ELR (cell line): ENCODE measurements at places on chromosomes 16 and 17.

DNA sequence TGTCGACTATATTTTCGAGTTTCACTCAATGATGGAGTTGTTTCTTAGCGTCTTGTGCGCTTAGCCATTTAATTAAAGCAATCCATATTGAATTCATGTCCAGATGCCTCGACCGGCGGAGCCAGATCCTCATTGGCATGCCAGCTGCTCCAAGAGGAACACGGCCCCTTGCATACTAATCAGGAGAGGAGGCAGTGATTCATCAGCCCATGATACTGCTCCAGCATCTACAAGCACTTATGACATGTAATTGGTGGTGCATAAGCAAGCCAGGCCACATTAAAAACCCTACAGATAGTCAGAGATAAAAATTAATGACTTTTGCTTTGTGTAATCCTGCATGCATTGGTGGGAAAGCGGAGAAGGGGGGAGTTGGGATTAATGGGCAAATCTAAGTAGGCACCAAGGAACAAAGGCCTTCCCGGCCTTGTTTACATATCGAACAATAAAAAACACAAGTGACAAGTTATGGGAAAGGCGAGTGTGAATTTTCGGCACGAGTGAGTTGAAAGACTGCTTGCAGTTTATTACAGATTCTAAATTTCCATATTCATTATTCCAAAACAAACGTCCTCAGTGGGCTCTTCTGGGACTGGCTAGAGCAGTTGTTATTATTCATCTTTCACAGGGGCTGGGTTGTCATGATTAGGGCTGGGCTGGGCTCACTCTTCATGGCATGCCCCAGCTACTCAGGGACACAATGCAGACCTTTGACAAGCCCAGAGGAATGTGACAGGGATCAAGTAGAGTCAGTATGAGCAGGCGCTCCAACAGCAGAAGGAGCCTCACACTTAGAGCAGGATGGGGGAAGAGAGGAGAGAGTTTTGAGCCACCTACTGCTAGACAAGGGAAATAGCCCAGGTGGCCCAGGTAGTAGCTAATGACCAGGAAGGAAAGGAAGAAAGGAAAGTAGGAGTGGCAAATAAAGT lies 281.7 kb upstream of the ZFHX3 start:
- DNase-seq: no peak

- DNase-seq: no peak
Observed at GRCh38 chr17:2106308-2106955, 51.5 kb downstream of the HIC1 start.

- no peak for DNase-seq
Observed at GRCh38 chr17:78344666-78345065, 15.2 kb downstream of the SOCS3 start.

DNA sequence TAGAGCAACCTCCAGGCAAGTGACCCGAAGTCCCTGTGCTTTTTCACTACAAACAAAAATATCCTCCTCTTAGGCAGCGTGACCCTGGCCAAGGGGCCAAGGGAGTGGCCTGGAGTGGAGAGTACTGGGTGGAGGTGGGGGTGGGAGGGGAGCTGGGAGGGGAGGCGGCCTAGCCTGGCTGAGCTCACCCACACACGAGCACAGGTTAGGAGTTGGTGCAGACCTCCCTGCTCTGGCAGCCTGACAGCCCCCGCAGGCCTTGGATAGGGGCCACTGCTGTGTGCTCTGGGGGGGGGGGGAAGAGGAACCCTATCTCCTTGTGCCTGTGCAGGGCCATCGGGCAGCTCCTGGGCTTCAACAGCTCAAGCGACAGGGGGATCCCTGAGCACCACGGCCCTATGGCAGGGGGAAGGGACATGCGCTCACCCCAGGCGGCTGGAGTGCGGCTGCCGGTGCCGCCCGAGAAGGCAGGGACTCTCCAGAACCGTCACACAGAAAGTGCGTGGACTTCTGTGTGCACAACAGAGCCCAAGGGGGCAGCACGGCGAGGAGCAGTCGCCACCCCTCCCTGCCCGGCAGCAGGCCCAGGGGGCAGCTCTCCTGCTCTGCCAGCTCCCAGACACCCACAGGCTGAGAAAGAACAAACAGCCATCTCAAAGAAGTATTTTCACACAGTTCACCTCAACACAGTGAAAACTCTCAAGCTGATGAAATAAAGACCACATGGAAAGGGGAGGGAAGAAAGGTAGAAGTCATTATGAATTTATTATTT lies 13.3 kb downstream of the SLC16A3 start:
- DNase-seq: peak; percentile 50

- no peak for DNase-seq
Observed at GRCh38 chr16:68973611-68974120, 130.3 kb downstream of the TANGO6 start.

DNA sequence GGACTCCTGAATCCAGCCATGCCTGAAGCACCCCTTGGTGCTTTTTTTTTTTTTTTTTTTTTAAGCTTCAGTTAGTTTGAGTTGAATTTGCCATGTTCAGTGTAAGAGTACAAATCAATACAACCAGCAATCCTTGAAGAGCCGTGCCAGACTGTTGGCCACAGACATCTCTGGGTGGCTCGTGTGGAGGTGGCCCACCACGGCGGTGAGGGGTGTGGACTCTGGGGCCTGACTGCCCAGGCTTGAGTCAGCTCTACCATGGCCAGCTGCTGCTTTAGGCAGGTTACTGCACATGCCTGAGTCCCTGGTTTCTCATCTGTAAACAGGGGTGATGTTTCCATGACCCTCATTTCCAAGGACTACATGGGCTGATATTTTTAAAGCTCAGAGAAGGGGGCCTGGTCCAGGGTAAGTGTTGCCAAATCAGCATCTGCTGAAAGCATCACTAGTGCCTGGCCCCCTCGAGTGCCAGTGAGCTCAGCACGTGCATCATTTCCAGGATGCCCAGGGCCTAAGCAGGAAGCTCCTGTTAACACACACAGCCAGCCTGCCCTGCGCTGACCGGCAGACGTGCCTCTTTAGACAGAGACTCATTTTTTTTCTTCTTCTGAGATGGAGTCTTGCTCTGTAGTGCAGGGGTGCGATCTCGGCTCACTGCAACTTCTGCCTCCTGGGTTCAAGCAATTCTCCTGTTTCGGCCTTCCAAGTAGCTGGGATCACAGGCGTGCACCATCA lies 90.1 kb downstream of the DNAH17 start:
- no peak for DNase-seq

GRCh38 chr16:88922114-88922825 lies 54.7 kb downstream of the CBFA2T3 start:
- peak; percentile 42 for DNase-seq

- no peak for DNase-seq
Observed at GRCh38 chr16:84032458-84033178, 10.0 kb downstream of the SLC38A8 start.

DNA sequence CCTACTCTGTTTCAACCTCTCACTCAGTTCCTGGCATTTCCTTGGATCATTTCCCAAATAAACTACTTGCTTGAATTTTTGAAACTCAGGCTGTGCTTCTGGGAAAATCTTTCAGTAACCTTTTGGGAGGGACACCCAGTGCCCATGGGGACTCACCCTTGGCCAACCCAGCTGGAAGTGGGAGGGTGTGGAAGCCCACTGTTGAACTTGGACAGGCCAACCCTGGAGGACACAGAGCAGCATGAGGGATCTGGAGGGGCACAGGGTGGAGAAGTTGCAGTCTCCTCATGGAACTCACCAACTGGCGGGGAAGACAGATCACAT lies 11.2 kb downstream of the RTN4RL1 start:
- no peak for DNase-seq

- no peak for DNase-seq
Observed at GRCh38 chr17:38961413-38961812, 5.8 kb downstream of the FBXO47 start.

GRCh38 chr16:85615852-85616606 lies 2.9 kb downstream of the GSE1 start:
- peak; percentile 81 for DNase-seq

GRCh38 chr16:31071861-31072260 lies 2.2 kb downstream of the ZNF668 start:
- DNase-seq: peak; percentile 60

GRCh38 chr17:41537614-41537954 lies 9.5 kb upstream of the KRT19 start:
- no peak for DNase-seq

DNA sequence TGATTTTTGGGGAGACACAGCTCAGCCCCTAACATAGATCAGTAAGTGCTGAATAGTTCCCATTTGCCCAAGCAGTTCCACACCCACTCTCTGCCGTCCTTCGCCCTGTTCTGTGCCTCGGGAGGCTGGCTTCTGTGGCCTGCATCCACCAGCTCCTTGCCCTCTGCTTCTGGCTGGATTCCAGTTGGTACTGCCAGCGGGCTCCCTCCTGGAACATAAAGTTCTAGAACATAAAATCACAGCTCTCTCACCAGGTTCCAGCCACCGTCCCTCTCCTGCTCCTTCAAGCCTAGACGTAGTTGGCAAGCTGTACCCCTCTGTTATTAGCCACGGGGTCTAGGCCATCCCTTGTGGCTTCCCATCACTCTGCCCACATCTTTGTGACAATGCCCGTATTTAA lies 3.9 kb upstream of the MRPS23 start:
- DNase-seq: no peak

DNA sequence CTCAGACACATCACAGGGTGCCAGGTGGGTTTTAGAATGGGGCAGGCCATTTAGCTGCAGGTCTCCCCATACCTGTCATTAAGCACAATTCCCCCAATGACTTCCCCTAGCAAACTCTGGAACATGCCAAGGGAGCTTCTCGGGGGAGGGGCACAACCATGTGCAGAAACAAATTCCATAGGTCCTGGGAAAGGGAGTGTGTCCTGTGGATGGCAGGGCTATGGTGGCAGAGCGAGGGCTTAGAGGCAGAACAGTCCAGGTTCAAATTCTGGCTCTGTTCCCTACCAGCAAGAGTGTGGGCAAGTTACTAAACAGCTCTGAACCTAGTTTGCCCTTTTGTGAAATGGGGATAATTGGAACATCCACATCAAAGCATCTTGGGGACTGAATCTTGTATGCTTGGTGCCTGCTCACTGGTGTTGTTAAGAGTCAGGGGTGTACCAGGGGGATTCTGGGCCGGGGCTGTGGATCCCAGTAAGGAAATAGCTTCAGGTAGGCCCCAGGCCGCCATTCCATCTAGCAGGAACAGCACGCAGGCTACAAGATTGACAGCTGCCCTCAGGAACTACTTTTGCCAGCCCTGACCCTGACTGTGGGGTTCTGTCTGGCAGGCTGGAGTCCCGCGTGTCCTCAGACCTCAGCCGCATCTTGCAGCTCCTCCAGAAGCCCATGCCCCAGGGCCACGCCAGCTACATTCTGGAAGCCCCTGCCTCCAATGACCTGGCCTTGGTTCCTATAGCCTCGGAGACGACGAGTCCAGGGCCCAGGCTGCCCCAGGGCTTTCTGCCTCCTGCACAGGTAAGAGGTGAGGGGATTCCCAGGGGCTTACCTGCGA lies 5.6 kb upstream of the DCAF7 start:
- no peak for DNase-seq

DNA sequence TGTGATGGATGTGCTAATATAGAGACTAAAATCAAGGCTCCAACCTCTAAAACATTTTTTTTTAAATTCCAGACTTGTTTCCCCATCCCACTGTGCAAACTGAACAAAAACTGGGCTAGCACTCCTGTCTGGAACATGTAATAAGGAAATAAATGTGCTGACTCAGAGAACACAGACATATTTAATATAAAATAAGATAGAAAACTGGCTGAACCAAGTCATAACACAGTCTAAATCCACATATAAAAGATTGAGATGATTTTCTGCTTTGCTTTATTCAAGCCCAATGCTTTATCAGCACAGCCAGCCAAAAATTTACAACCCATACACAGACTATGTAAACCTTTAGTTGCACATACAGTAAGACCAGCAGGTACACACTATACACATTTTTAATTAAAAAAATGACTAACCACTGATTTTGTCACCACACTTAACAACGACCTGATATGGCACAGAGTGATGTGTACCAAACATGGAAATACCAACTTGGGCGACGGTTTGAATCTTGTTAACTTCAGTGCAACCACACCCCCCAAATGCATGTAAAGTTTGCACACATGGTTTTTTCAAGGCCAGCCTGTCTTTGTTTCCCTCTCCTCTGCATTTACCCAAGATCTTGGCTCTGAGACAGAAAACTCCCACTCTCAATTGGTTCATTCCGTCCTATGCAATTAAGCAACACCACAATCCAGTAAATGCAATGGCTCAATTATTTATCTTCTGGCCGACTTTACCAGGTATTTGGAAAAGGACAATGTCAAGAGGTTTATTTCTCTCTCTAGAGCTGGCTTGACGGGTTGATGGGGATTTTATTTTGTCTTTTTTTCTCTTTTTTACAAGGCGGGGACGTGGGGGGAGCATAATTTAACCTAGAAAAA lies 1.2 kb downstream of the STAT3 start:
- DNase-seq: peak; percentile 48

- no peak for DNase-seq
Observed at GRCh38 chr17:329784-330420, 22.7 kb downstream of the RPH3AL start.

DNA sequence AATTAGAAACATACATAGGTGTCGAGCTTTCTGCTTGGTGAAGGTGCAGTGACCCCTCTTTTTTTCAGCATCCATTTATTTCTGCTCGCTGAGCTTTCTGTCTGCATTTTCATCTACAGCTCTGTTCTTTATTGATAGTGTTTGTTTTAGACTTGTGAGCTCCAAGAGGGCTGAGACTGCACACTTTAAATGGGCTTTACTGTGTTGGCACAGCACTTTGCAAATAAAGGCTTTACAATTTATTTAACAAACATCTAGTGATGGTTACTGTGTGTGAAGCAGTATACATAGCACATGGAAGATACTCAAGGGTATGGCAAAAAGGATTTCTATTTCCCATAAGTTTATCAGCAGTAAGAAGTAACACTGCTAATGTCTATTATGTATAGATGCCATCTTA lies 563.7 kb upstream of the HSBP1 start:
- DNase-seq: no peak

GRCh38 chr17:58760248-58760647 lies 4.6 kb downstream of the PPM1E start:
- DNase-seq: no peak

- no peak for DNase-seq
Observed at GRCh38 chr16:74216319-74216718, 80.3 kb upstream of the PSMD7 start.

DNA sequence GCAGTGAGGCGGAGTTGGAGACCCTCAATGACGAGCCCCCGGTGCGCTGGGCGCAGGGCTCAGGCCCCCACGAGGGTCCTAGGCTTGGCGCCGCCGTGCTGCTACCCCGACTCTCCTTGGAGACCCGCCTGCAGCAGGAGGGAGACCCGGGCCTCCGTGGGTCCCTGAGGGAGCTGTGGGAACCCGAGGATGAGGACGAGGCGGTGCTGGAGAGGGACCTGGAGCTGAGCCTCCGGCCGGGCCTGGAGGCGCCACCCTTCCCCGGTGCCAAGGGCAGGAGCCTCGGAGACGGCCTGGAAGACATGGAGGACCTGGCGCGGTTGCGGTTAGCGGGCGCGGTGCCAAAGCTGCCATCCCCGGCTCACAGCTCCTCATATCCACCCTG lies 2.3 kb downstream of the MYO15B start:
- DNase-seq: no peak

DNA sequence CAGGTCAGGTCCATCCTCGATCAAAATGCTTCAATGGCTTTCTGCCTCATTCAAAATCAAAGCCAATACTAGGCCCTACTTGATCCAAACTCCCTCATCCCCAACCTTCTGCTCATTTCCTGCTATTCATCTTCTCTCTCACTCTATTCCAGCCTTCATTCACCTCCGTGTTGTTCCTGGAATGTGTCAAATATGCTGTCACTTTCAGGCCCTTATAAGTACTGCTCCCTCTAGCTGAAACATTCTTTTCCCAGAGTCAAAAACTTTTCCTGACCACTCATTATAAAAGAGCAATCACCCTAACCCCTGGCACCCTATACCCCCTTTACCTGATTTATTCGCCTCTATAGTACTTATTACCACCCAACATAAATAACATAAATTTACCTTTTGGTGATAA lies 303.7 kb upstream of the PMFBP1 start:
- no peak for DNase-seq

GRCh38 chr16:60031740-60032139 lies 1297.6 kb upstream of the GOT2 start:
- DNase-seq: peak; percentile 2
